ENCODE measurements at places on chromosomes 13 and 19. TPM values are rescaled to one million over a fixed set of nuclear protein-coding genes. Genes with fewer than 3 reads are reported as not detected.

SPTBN4 gene
- total RNA-seq, result 1.7 TPM

FCAR gene
- not detected for total RNA-seq

CD22 gene
- total RNA-seq, result 8.8 TPM

FXYD3 gene
- total RNA-seq, result 62.3 TPM

LSR gene
- 4.2 TPM for total RNA-seq

AKT2 gene
- 98.9 TPM for total RNA-seq

KLF12 gene
- 51.9 TPM for total RNA-seq

TPGS1 gene
- 9.3 TPM for total RNA-seq

ZNF575 gene
- total RNA-seq, result 0.42 TPM

DNA sequence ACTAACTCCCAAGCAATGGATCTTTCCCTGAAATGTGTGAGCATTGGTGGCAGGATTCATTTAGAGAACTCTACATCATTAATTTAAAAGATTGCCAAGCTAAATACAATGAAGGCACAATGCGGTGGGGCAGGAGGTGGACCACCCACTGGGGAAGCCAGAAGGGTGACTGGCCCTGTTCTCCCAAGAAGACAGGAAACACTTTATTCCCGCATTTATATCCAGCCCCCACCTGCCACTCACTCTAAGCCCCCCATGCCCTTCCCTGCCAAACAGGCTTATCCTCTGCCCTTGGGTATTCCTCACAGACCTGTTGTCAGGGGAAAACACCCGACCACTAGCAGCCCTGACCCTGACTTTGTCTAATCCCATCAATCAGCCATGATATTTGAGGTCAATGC lies 189.1 kb upstream of the UBL3 start:
- DNase-seq, result no peak

DNA sequence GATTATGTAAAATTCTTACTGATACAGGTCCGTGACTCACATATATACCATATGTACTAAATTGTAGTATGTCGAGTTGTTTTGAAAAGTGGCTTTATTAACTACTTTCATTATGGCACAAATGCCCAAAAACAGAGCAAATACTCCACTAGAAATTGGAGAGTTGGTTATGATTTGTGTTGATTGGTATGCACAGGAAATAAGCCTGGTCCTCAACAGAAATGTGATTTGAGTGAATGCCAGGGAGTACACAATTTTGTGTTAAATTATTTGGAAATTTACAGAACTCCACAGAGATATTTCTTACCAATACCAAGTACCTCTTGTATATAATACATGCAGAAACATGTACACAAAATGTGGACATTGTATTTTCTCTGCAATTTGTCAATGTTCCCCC lies 676.7 kb downstream of the PCDH9 start:
- DNase-seq, result no peak

- DNase-seq, result no peak
Measured at GRCh38 chr19:10430505-10431253, 10.3 kb downstream of the PDE4A start.

GRCh38 chr19:33403221-33403972 lies 29.9 kb downstream of the CEBPG start:
- DNase-seq, result no peak

DNA sequence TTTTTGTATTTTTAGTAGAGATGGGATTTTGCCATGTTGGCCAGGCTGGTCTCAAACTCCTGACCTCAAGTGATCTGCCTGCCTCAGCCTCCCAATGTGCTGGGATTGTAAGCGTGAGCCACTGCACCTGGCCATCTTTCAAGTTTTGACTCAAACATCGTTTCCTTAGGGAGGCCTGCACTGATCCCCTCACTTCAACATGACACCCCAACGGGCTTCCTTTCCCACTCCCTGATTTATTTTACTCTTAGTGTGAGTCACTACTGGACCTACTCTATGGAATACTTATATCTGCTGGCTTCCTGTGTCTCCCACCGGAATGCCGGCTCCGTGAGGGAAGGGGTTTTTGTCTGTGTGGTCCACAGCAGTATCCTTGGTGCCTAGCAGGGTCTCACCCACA lies 4.5 kb upstream of the ADAMTS10 start:
- DNase-seq, result no peak

DNA sequence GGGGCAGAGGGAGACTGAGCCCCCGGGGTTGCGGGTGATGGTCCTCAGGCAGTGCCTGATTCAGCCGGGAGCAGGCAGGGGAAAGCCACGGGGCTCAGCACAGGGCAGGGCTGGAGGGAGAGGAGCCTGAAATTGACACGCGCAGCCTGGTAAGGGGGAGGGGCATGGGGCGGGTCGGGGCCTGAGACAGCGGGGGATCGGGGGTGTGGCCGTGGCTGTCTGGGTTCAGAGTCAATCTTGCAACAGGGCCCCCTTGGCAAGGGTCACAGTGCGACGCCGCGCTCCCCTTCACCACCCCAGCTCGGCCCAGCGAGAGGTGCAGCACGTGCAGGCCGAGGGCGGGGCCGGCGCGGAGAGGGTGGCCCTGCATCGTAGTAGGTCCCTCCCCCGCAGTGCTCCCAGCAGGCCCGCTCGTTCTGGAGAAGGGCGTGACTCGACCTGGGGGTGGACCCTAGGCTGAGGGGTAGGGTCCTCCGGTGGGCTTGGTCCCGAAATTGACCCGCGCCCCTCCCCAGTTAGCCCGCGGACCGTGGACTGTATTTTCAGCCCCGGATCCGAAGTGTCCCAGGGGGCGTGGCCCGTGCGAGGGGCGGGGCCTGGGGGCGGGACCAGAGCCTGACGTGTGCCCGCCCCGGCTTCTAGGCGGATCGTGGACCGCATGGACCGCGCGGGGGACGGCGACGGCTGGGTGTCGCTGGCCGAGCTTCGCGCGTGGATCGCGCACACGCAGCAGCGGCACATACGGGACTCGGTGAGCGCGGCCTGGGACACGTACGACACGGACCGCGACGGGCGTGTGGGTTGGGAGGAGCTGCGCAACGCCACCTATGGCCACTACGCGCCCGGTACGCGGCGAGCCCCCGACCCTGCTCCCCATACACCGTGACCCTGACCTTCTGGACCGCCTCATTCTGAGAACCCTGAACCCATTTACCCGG lies 6.0 kb downstream of the RCN3 start:
- DNase-seq, result no peak

- no peak for DNase-seq
Measured at GRCh38 chr13:37072024-37072423, 12.5 kb upstream of the SUPT20H start.

DNA sequence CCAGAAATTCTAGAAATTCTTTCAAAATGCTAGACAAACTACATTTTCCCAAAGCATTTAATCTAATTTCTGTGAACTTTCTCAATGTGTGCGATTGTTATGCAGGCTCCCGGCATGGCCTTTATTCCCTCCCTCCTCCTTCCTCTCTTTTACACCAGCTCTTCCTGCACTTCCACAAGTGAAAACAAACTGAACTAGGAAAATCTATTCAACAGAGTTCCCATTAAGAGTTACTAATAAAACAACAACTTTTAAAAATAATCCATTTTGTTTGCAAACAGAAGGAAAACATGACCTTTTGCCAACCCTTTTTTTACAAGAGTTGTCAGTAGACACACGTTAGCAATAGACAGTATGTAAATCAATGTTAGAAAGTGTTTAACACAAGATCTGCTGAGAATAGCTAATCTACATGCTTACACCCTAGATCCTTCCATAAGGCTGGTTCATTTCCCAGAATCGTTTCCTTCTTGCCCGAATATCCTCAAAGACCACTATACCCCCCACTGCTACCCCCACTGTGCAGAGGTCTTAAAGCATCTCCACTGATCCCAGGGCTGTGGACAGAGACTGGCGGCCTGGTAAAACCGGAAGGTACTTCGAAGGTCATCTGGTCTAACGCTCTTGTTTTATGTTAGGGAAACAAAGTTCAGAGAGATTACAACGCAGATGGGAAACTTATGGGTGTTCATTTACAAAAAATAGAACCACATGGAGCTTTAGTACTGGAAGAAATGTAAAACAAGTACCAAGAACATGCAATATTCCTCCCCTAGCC lies 98.0 kb downstream of the FOXO1 start:
- DNase-seq, result no peak

- no peak for DNase-seq
Measured at GRCh38 chr19:54387991-54388801, 23.5 kb upstream of the LAIR1 start.

DNA sequence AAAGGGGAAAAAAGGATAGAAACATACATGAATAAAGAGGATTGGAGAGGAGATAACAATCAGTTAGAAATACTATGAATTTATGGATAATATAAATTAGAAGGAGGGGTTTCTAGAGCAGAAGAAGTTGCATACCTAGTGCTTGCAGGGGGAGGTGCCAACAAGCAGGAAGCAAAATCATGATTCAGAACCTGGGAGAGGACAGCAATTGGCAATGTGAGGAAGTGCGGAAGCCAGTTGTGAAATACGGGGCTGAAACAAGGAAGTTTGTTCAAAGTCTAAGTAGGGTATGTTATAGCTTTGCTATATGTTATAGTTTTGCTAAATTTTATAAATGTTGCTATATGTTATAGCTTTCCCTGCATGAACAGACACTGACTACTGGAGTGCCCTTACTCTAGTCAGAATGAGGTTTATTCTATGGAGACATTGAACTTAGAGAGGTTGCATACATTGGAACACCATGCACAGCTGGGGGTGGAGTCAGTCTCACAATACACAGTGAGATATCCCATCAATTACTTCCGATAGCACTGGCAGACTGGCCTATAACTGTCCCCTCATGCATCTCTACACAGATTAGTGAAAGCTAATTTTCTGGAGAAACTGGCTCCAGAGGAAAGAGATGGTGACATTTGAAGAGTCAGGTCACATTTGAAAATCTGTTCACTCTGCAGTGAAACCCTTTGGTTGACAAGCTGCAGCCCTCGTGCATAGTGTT lies 92.1 kb downstream of the GPC6 start:
- no peak for DNase-seq

DNA sequence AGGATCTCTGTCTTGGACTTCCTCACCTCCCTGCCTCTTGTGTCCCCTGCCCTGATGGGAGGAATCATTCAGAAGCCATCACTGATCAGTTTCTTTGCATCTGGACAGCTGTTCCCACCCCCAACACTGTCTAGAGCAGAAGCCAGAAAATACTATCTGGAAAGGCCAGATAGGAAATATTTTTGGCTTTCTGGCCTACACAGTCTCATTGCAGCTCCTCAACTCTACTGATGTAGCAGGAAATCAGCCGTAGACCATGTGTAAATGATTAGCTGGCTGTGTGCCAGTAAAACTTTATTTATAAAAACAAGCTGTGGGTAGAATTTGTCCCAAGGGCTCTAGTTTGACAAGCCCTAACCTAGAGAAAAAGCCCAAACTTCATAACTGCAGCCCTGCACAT lies 5.6 kb downstream of the SIGLEC7 start:
- DNase-seq, result no peak

DNA sequence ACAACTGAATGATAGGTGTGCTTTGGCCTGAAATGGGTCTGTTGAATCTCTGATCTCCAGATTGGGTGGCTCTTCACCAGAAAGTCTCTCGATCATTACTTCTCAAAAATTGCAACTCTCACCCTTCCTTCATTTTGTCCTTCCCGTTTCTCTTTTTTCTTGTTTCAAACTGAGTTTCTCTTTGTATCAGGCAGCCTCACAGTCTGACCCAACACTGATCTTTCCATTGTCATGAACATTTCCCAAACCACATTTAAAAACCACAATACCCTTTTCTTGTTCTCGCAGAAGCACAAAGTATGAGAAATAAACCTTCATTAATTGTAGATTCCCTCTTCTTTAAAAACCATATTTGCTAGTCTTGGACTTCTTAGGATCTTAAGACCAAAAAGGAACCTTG lies 33.6 kb upstream of the HMGB1 start:
- no peak for DNase-seq

DNA sequence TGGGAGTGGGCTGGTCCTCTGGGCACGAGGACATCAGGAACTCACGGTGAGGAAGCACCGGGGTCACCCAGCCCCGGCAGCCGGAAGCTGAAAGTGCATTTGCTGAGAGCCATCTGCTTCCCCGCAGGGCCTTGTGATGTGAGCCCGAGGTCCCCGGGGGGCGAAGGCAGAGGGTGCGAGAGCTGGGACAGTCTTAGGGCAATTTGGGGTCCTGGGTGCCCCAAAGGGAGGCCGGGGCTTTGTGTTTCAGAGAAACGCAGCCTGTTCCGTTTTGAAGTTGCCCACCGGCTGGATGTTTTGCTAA lies 4.8 kb downstream of the F2RL3 start:
- no peak for DNase-seq

DNA sequence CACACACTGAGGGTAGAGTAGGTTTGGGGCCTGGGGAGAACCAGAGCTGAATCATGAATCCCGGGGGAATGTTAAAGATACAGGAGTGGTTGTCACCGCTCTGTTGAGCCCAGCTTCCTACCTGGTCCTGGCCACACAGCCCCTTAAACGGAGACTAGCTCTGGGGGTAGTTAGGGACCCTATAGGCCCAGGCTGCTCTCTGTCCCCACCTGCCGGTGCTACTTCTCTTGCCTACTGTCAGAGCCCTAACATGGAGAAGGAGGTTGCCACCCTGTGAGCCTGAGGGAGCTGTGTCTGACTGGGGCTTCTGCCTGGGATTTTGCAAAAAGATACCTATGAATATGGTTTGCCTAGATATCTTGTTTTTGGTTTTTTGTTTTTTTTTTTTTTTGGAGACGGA lies 36.6 kb upstream of the ZNF429 start:
- no peak for DNase-seq

- DNase-seq, result no peak
Measured at GRCh38 chr13:49407936-49408335, 35.9 kb downstream of the CAB39L start.

GRCh38 chr19:19407633-19407930 lies 2.1 kb downstream of the GATAD2A start:
- DNase-seq, result no peak

DNA sequence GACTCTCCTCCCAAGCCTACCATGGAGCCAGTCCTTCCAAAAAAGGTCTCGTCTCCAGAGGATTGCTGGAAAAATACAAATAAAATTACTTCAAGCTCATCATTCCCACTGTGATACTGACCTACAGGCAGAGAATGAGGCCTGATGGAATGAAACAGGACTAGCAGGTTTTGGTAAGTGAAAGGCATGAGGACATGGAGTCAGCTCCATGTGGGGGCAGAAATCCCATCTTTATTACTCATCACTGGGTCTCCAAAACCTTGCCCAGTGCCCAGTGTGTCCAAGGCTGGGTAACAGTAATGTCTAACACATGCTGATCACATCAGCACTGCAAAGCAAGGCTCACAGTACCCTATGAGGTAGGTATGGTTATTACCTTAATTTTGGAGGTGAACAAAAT lies 235.4 kb downstream of the DNAJC15 start:
- no peak for DNase-seq

All from urinary bladder (tissue), 4 donors.